ENCODE measurements at places on chromosomes 2 and 18.

DNA sequence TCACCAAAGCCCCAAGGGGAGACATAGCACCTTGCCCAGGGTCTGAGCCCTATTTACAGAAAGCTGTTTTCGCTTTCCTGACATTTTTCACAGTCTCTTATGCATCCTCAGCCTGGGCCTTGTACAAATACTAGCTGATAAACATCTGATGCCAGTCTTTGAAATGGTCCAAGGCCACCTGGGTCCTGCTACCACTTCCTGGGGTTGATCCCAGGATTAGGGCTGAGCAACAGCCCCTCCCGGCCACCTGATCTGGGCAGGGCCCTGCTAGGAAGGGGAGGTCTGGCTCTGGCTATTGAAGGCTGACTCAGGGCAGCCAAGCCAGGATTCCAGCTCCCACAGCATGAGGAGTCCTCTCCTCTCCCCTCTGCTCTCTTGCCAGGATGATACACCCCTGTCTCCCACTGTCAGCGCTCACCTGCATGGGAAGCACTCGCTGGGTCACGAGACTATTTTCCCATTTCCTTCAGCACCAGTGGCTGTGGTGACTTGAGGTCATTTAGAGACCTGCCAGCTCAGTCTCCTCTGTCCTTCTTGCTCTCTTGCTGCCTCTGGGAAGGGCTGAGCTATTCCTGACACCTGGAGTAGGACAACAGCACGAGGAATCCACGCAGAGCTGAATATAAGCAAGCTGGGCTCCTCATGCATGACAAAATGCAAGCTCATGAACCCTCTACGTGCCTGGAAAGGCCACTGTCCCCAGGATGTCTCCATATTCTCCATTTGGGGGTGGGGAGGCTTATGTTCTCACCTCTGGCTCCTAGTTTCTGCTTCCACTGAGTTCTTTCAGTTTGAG lies 53.0 kb upstream of the LGALSL start:
- no peak for DNase-seq

DNA sequence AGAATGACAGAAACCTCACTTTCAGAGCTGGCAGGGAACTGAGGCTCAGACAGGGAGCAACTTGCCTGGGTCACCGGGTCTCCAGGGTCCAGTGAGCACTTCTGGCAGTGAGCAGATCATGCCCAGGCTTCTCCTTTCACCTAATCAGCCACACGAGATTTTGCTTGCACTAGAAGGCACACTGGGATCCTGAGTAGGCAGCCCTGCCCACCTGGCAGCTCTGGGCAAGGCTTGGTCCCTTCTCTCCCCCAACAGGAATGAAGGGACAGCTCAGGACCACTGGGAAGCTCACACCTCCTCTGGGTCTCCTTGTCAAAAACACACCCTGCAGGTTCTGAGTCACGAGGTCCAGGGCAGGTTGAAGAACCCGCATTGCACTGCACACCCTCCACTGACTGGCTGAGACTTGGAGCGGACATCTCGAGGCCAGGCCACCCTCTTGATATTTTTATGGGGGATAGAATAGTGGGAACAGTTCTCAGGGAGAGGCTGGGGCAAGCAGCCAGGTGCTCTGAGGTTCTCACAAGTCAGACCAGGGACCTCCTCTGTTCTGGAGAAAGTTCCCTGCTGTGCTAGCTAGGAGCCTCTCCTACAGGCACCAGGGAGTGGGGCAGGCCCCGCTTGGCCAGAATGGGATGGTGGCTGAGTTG lies 5.7 kb downstream of the MAL start:
- no peak for DNase-seq

DNA sequence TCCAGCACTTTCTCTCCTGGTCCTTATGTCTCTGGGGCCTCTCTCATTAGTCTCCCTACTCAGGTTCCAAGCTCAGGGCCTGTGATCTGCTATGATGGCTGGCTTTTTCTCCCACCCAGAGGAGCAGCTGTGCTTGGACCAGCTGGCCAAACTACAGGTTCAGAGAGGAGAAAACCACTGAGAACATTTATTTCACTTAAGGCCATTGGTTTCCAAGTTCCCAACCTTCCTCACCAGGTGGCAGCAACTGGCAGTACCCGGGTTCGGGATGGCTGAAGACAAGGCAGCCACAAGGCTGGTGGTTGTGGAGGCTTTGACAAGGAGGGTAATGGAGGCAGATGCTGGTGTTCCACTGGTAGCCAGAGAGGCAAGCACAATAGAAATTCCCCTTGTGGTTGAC lies 29.9 kb upstream of the SELENOI start:
- no peak for DNase-seq

GRCh38 chr2:65331336-65332025 lies 100.9 kb downstream of the SPRED2 start:
- DNase-seq, result no peak

DNA sequence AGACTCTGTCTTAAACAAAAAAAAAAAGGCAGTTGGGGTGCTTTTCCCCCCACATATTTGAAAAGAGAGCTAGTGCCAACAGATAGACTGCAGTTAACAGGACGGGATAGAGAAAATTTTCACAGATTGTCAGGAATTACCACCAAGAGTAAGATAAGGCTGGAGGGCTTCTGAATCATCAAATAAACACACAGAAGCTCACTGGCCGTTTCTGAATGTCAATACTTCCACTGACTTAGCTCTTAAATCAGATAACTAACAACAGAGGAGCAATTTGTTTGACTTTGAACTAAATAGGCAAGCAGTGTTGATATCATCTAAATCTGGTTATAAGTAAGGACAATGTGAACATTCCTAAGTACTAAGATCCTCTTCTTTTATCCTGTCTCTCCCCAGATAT lies 34.7 kb downstream of the PIEZO2 start:
- DNase-seq, result no peak

DNA sequence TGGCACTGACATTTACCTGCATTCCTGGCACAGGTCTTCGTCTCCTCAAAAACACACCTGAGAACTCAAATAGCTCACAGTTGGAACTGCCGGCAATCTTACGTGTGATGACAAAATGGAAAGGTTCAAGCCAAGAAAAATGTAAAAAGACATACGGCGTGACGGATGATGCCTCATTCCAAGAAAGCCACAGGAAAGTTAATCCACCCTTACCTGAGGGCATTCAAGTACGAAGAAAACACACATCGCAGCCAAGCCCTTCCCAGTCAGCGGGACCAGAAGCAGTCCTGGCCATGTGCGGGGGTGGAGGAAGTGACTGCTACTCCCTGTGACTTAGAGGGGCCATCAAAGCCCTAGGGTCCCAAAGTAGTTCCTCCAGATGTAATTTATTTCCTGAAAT lies 986.3 kb upstream of the CELF4 start:
- DNase-seq, result no peak

- DNase-seq, result no peak
Measured at GRCh38 chr18:48958951-48959350, 8.2 kb upstream of the SMAD7 start.

DNA sequence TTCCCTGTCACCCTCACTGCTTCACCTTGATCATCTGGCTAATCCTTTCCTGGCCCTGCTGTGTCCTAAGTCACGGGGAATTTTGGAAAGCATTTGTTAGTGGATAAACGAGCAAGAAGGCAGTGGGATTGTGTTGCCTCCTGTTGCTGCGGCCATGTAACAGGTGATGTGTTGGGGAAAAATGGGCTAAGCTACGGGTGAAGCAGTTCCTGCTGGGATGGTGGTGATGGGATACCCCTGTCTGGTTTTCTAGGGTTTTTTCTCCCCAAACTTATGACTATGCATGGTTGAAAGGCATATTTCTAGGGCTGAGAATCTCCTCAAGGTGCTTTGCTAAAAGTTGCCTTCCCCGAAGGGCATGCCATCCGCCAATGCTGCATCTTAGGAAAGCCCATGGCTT lies 68.1 kb downstream of the WDSUB1 start:
- no peak for DNase-seq

- DNase-seq, result no peak
Measured at GRCh38 chr18:48831113-48831759, 119.5 kb downstream of the SMAD7 start.

DNA sequence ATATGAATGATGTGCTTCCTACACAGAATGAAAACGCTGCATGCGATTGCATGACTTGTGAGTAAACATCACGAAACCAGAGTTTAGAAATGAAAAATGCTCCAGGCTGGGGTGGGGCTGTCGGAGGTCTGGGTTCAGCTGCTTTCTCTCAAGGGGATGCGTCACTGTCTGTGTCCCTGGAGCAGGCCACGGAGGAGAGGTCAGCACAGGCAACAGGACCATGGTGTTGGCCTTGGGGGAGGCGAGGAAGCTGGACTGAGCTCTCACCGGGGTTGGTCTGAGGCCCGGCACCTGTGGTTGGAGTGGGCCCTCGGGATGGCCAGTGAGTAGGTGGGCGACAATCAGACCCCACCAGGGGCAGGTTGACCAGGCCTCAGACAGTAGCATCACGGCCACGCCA lies 89.0 kb upstream of the TMEM18 start:
- DNase-seq, result no peak

DNA sequence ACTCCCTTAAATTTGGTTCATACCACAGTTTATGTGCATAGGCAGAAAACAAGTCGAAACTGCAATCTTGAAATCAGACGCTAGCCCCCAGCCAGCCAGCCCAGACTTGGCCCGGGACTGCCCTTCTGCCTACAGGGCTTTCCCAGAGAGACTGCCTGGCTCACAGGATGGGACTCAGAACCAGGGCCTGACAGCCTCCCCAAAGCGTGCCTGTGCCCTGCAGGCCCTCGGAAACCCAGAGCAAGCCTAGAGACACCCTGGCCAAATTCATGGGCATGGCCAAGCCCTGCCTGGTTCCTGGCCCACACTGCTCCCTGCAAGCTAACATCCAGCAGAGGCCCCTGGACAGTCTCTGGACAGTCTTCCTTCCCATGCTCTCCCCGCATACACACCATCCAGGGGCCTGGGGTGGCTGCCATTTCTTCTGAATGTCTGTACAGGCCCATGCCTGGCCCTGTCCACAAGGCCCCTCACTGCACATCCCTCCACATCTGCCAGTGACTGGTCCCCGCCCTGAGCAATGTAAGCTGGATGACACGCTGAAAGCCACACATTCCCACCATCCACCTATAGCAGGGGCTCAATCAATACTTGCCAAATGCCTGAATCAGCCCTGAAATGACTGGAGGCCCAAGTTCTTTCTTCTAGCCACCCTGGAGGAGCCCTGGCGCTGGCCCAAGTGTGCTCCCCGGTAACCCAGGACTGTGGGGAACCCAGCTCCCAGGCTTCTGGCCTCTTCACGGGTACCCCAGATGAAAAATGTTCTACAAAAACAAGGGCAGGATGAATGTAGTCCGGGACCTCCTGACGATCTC lies 73.1 kb downstream of the HDAC4 start:
- no peak for DNase-seq

DNA sequence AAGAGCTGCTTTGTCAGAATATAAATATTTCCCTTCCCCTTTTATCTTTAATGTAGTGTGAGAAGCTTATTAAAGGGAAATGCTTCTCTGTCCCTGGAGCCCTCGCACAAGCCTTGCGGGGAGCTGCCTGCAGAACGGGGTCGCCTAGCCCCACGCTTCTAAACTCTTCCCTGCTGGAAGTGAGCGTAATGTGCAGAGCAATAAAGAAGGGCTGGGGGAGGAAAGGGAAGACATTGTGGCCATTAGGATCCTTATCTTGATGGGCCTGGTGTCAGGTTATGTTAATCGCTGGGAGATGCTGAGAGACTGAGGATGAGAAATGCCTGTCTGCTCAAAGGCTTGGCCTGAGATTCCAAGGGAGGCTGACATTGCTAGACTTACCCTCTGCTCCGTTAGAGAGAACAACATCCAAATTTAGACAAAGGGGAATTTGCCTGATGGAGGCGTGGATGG lies 18.9 kb upstream of the FZD7 start:
- DNase-seq, result no peak

GRCh38 chr2:70921839-70922234 lies 13.9 kb upstream of the ATP6V1B1 start:
- DNase-seq, result no peak

GRCh38 chr2:207873794-207874193 lies 104.1 kb upstream of the FZD5 start:
- no peak for DNase-seq

GRCh38 chr2:95296880-95297487 lies at the start of gene KCNIP3:
KCNIP3 (plus strand) TSS chr2:95297347; CDS start chr2:95297439, 92 bp downstream.
- DNase-seq, result no peak

GRCh38 chr2:118718921-118719320 lies 128.5 kb downstream of the EN1 start:
- DNase-seq, result no peak

DNA sequence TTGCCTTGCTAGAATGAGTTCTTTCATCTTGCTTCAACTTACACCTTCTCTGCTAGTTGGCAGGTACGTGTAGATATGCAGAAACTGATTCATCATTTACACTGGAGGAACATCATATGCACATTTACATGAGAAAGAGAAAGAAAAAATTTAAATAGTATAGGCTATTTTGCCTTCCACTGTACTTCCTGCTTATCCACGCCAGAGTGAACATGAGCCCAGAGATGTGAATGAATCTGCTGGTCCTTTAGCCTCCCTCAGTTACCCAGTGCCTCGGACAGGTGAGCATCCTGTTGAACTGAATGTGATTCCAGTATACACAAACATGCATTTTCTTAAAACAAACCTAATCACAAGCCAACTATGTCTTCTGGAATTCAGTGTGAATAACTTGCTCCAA lies 83.6 kb downstream of the SESTD1 start:
- DNase-seq, result no peak

- DNase-seq, result no peak
Measured at GRCh38 chr2:235478609-235479008, 15.2 kb upstream of the AGAP1 start.

GRCh38 chr2:239954166-239955086 lies 70.7 kb downstream of the NDUFA10 start:
- no peak for DNase-seq

- DNase-seq, result no peak
Measured at GRCh38 chr2:74100254-74101216, 47.2 kb downstream of the BOLA3 start.

- no peak for DNase-seq
Measured at GRCh38 chr2:98935777-98936352, at the start of gene CRACDL. CRACDL (minus strand) TSS chr2:98936225; CDS start chr2:98846800, 89,425 bp downstream.

DNA sequence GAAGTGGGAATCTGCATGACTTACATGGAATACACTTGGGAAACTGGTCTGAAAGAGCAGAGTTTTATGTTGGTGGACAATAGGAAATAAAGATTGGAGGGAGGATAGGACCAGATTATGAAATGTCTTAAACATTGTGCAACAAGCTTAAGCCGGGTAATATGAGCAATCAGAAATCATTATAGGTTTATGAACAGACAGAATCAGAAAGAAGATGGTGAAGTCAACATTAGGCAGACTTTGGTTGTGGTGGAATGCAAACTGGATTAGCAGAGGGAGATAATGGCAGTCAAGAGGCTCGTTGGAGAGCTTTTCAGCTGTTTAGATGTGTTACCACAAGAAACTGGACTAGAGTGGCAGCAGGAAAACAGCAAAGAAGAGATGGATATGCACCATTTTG lies 43.5 kb downstream of the CRIM1 start:
- no peak for DNase-seq

- DNase-seq, result no peak
Measured at GRCh38 chr2:11571170-11571569, 37.3 kb downstream of the GREB1 start.

- DNase-seq, result no peak
Measured at GRCh38 chr18:59902131-59902992, 2.6 kb downstream of the PMAIP1 start.

GRCh38 chr2:215930505-215931253 lies 82.7 kb downstream of the MREG start:
- DNase-seq, result no peak

- DNase-seq, result no peak
Measured at GRCh38 chr2:171522788-171523087, 464 bp downstream of the CYBRD1 start.

GRCh38 chr18:53489266-53489665 lies 735.2 kb downstream of the MBD2 start:
- DNase-seq, result no peak

Measured in D721Med (cell line).